ENCODE measurements at places on chromosomes 3 and 15.

- DNase-seq = no peak
Observed at GRCh38 chr3:136651581-136651980, 100.6 kb downstream of the STAG1 start.

- DNase-seq = no peak
Observed at GRCh38 chr3:52202384-52203077, 4.6 kb downstream of the ALAS1 start.

- DNase-seq = peak; percentile 62
Observed at GRCh38 chr15:26864664-26865191, 2.1 kb upstream of the GABRA5 start.

DNA sequence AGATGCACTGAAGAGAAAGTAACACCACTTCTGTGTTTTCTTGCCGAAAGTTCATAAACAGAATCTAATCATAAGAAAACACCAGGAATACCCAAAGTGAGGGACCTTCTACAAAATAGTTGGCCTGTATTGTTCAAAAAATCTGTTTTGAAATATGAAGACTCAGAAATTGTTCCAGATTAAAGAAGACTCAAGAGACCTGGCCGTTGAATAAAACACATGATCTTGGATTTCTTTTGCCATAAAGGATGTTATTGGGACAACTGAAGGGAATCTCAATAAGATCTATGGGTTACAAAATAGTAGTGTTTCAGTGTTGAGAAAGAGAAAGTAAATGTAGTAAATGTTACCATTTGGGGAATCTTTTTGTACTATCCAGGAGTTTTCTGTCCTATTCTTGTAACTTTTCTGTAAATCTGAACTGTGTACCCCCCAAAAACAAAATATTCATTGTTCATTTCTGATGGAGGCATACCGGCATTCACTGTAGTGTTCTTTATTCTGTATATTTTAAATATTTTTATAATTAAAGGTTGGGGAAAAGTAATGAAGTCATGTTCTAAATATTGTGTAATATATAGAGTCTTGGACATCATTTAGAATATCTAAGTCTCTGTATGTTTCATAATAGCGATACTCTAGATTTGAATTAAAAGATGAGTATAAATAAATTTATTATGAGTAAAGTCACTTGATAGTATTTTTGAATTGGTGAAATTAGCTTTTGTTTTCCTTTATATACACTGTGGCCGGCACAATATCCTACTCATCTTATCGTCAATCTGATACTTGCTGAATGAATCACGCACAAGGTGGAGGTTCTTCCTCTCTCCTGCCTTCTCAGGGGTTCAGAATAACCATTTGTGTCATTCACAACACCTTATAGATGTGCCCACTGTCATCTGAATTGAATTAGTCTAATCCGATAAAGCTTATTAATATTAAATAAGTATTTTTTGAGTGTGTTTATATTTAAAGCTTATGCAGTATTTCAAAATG lies 66.7 kb downstream of the TRAK1 start:
- DNase-seq = no peak

DNA sequence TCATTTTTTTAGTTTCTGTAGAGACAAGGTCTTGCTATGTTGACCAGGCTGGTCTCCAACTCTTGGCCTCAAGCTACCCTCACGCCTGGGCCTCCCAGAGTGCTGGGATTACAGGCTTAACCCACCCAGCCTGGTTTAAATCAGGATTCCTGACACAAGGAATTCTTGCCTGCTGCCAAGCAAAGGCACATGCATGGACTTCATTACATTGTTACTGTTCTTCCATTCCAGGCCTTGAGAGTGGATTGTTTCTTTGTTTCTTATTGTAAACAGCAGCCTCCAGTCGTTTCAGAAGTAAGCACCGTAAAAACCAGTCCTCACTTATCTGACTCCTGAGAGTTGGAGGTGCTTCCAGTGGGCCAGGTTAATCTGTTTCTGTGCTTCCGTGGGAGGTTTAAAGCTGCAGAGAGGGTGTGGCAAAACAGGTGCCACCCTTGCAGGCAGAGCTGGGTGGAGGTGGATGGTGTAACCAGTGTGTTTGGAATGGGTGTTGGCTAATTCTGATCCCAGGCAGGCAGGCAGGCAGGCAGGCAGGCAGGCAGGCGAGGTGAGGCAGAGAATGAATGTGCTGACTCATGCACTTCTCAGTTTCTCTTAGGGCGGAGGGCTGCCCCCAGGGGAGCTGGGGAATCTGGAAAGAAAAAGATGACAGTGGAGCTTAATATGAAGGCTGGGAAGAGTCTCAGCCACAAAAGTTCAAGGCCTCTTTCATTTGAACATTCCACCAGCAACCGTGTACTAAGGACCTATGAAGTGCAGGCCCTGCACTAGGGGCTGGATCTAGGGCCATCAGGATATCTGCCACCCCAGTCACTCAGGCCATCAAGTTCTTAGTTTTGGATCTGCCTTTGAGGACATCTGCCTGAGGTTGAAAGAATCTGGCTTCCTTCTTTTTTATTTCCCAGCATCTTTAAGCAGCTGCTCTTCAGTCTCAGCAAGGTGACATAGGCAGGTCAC lies 37.0 kb upstream of the CDCP1 start:
- DNase-seq = peak; percentile 30

- no peak for DNase-seq
Observed at GRCh38 chr3:66303491-66303901, 82.7 kb downstream of the SLC25A26 start.

- no peak for DNase-seq
Observed at GRCh38 chr15:76359152-76359551, 22.6 kb downstream of the ISL2 start.

- DNase-seq = no peak
Observed at GRCh38 chr3:69016901-69017300, 3.4 kb upstream of the EOGT start.

GRCh38 chr15:95624616-95625361 lies 705.7 kb upstream of the NR2F2 start:
- DNase-seq = no peak

DNA sequence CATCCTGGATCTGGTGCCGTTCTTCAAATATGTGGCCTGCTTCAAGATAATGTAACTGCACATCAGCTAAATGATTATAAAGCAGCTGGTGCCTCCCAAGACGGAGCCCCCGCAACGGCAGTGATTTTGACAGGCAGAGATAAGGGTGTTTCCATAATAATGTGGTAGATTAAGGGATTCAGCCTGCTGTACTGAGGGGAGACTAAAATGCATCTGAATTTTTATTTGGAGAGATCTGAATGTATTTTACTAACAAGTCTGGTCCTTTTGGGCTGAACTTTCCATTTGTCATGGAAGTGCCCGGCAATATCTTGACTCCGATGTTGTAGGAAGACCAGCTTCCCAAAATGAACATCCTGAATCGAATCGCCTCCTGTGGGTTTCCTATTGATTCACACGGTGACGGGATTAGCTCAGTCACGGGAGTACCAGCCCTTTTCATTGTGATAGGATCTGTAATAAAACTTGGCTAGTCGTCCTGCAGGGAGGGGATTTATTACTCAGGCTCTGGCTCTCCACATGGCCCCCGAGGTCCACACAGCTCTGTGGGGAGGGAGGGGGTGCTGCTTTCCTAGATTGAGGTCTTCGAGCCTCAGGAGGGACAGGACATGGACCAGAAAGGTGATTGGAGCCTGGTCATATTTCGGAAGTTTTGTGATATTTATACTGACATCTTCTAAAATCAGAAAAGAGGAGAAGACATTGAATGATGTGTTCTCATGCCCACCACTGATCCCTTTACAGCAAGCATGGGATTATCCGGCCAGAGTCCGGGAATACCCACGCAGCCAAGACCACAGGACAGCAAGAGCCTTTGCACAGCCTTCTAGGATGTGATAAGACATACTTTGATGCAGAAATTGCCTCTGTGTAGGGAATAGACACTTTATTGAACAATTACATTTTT lies 2.5 kb upstream of the PCSK6 start:
- DNase-seq = no peak

DNA sequence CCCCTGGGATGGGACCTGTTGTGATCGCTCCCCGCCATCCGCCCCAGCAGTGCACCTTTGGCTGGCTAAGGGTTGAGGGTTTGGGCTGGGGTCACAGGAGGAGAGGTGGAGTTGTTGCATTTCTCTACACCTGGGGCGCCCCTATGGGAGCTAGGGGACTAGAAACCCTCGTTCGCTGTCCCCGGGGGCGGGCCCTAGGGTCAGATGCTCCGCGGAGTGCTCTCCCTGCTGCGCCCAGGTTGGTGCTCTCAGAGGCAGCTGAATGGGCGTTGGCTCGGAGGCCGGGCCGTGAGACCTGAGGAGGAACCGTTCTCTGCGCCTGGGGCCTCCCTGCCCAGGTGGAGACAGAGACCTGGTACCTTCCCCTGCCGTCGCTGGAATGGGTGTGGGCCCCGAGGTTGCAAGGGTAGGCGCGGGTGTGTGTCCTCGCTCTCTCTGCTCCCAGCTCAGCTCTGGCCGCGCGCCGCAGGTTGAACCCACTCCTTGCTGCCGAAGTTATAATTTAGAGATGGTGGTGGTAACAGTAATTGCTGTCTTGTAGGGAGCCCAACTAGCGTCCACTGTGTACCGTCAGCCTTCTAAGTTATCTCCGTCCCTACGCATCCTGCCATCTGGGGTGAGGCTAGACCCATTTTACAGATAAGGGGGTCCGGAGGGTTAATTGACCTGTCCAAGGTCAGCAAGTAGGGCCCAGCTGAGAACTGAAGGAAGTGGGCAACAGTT lies 965 bp downstream of the FLNB start:
- peak; percentile 68 for DNase-seq

DNA sequence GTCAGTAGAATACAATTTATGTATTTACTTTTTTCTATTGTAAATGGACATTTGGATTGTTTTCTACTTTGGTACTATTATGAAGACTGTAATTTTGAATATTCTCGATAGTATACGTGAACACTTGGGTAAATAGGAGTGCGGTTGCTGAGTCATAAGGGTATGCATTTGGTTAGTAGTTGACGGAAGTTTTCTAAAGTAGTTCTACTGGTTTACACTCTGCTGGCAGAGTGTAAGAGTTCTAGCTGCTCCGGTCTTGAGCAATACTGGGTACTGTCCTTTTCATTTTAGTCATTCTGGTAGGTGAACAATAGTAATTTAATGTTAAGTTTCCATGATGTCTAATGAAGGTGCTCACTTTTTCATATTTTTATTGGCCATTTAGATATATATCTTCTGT lies 70.0 kb downstream of the MEF2A start:
- no peak for DNase-seq

DNA sequence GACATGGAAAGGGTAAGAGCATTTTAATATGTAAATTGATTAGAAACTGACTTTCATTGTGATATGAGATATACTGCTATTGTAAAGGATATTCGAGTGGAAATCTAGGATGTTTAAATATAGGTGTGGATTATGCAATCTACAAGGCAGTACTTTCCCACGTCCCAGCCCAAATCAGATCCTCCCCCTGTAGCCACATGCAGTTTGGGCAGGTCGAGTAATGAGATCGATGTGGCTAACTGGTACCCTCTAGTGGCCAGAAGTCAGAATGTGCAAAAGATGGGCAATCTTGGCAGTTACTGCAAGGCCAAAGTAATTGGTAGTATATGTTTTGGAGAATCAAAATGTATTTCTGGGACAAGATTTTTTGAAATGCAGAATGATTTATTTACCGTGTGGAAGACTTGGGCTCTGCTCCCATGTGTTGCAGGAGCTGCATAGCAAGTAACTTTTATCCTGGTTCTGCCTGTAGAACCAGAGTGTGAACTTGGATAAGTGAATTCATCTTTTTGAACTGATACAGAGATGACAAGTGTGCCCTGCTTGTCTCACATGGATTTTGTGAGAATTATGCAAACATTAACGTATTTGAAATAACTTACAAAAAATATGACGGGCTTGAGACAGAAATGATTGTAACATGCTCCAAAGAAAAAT lies 94.5 kb upstream of the ADAMTSL3 start:
- DNase-seq = peak; percentile 72

- DNase-seq = peak; percentile 17
Observed at GRCh38 chr15:29134641-29135308, 134.8 kb downstream of the NSMCE3 start.

DNA sequence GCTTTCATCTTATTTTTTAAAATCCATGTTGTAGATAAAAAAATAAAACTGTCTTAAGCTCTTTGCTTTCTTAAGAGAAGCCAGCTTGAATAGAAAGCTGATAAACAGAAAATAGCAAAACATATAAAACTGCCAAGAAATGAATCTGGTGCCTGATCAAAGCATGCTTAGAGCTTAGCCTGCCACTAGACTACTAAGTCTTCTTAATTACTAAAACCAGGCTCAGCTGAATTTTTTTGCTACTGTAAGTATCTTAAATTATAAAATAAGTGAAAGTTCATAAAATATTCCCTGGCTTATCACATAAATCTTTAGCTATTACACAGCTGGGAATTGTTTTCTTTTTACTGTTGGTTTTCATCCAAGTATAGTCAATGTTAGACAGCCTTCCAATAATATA lies 803.9 kb downstream of the DIPK2A start:
- no peak for DNase-seq

DNA sequence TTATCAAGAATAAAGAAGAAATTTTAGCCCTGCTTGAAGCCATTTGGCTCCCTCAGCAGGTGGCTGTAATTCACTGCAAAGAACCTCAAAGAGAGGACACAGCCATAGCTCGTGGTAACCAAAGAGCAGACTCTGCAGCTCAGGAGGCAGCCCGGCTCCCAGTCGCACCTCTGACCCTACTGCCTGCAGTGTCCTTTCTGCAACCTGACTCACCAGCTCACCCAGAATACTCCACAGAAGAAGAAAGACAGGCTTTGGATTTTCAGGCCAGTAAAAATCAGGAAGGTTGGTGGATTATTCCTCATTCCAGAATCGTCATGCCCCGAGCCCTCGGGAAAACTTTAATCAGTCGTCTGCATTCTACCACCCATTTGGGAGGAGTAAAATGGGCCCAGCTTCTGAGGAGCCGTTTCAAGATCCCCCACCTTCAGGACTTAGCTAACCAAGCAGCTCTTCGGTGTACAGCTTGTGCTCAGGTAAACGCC lies 38.6 kb downstream of the ZBTB11 start:
- no peak for DNase-seq

Measured in femur (tissue), 1 donor.